ENCODE measurements at places on chromosomes 13 and 19.
A peak's percentile ranks its signal among the peaks of the same experiment; 100 is the strongest.

GRCh38 chr13:33692531-33692930 lies 125.4 kb upstream of the RFC3 start:
- no peak for DNase-seq

GRCh38 chr13:93222976-93223375 lies 3.6 kb upstream of the GPC6 start:
- DNase-seq = no peak

GRCh38 chr13:107764046-107764445 lies 451.3 kb downstream of the LIG4 start:
- no peak for DNase-seq

GRCh38 chr13:42055500-42056085 lies 7.1 kb downstream of the DGKH start:
- no peak for DNase-seq

- DNase-seq = no peak
These were observed 125.1 kb downstream of the SIPA1L3 start for GRCh38 chr19:38032151-38032550.

GRCh38 chr13:91078093-91078679 lies 269.3 kb upstream of the MIR17HG start:
- no peak for DNase-seq

- DNase-seq = peak; percentile 31
These were observed 37.6 kb downstream of the ARHGEF18 start for GRCh38 chr19:7386308-7386707.

DNA sequence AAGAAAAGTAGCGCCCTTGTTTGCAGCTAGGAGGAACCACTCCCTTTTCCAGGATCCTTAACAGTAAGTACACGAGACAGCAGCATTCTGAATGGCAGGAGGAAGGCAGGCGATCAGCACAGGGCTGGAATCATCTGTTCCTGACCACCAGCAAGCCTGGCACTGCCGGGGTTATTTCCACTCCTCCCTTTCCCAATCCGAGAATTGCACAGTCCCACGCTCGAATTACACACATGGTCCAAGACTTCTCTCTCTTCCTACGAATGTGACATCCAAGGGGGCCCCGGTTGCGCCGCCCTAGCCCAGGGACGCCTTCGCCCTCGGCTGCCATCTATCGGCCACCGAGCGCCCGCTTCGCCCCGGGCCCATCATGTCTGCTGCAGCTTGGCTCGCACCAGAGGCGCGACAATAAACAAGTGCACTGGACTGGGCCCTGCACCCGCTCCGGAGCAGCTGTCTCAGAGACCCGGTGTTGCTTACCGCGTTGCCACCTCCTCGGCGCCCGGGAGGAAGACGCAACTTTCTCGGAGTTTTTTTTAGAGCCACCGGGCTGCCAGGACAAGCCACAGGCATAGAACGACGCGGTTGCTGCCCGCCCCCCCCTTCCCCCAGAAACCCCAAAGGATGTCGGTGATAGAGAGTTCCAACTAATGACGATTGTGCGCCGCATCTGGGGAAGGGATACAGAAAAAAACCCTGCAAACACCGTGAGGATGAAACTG lies at the start of gene SLITRK5:
SLITRK5 (plus strand) TSS at position 341 of the 722 bp plus-strand sequence. CDS start 4,018 bp downstream, outside the sequence.
- peak; percentile 84 for DNase-seq

- no peak for DNase-seq
These were observed 451.0 kb upstream of the SLC10A2 start for GRCh38 chr13:103517066-103517767.

DNA sequence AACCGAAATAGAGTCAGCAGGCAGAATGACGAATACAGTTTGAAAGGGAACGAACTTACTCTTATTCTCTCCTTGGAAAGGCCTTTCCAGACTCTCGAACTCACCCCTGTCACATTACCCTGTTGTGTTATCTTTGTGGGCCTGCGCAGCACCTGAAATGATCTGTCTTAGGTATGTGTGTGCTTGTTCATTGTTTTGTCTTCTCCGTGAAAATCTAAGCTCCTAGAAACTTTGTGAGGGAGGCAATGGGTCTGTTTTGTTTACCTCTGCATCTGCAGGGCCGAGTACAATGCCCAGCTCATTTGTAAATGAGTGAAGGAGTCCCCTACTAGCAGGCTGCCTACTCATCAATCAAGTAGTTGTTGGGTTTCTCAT lies 19.6 kb downstream of the HMGB1 start:
- no peak for DNase-seq

DNA sequence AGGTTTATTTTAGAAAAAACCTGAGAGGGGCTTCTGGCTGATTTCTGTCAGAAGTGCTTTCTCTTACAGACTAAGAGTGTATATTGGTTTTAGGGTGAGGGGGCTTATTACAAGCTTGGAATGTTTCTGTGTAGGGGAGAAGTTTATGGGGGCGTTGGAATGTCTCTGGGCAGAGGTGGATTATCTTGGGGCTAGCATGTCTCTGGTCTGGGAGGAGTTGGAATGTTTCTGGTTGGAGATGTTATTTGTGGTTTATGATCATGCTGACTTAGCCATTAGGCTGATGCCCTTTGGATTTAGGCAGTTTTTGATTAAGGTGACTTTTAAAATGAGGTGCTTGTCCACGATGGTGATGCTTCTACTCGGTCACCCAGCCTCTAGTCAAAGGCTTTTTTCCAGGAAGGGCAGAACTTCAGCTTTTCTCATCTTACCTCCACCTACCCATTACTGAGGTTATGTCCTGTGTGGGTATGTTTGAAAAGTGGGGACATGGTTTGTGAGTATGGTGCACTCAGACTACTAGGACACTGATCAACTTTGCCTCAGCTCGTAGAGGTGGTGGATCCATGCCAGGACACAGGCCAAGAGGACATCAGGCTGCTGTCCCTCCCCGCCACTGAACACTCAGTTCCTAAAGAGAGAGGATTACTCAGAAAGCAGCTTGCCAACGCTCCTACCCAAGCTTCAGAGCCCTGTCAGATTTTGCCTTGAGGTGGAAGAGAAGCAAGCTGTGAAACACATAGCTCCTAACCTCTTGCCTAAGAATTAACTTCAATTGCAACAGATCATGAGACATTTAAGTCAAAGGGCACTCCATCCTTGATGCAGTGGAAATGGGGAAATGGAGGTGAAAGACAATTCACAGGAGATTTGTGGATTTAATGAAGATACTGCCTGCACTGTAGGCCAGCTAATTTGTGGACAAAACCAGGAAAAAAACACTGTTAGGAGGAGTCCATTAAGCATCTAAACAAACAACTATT lies 63.6 kb downstream of the ZNF44 start:
- no peak for DNase-seq

- no peak for DNase-seq
These were observed 21.0 kb downstream of the ITGBL1 start for GRCh38 chr13:101473458-101473857.

GRCh38 chr13:93625536-93625935 lies 398.9 kb downstream of the GPC6 start:
- no peak for DNase-seq

DNA sequence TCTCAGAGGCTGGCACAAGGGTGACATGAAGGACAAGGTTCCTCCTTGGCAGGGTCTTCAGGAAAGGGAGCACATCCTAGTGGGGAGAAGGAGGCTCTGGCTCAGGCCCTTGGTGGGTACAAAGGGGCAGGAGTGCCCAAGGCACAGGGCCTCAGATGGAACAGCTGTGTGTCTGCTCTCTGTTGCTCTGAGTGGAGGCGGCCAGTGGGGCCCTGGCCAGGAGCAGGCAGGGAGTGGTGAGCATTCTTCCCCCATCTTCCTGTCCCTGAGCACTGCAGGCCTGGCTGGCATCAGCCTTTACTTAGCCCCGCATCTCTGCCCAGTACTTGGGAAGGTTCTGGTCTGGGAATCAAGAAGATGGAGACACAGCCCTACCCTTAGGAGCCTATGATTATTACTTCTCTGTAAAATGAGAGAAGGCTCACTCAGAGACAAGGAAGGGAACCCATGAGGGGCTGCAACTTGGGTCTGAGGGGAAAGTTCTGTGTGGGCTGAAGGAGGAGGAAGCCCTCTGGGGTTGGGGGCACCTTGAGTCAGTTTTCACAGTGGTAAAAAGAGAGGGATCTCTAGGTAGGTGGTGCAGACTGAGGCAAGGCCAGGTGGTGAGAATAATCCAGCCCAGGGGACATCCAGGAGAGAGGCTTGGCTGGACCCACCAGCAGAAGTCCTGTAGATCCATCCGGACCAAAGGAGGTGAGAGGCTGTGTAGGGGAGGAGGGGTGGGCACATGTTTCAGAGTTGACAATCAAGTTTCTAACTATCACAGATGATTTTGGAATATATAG lies 173.5 kb downstream of the TSHZ3 start:
- no peak for DNase-seq

DNA sequence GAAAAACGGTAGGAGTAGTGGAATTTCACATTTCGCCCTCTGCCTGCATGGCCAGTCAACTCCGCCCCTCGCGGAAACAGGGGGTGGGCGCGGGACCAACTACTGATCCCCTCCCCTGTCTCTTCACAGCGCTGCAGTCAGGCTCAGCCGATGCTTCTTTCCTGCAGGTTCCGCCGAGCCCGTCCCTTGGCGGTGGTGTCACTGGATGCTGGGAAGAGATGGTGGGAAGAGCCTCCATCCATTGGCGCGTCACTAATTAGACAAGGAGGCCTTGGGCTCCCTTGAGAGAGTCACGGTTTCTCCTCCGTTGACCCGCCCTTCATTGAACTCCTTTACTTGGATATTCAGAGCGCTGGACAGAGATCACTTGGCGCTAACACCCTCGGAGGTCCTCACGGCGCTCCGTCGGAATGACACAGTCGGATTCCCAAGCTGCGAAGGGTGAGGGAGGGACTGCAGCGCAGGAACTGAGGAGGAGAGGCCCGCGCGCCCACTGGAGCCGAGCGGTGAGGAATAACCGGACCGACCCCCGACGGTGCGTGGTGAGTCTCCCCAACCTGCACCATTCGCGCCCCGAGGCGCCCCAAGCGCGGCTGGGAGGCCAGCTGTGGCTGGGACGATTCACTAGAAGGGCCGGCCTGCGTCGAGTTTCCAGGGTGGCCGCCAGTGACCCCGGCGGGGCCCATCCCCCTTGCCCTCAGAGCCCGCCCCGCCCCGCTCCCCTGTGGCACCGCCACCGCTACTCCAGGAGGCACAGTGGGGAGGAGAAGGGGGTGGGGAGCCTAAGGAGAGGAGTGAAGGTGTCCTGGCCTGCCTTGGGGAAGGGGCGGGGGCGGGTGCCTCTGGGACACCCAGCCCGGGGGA lies 11.2 kb upstream of the CEACAM21 start:
- DNase-seq = peak; percentile 46

GRCh38 chr19:12720851-12721655 lies 2.7 kb downstream of the TNPO2 start:
- peak; percentile 43 for DNase-seq

- no peak for DNase-seq
These were observed 11.8 kb downstream of the STK11 start for GRCh38 chr19:1217366-1217765.

DNA sequence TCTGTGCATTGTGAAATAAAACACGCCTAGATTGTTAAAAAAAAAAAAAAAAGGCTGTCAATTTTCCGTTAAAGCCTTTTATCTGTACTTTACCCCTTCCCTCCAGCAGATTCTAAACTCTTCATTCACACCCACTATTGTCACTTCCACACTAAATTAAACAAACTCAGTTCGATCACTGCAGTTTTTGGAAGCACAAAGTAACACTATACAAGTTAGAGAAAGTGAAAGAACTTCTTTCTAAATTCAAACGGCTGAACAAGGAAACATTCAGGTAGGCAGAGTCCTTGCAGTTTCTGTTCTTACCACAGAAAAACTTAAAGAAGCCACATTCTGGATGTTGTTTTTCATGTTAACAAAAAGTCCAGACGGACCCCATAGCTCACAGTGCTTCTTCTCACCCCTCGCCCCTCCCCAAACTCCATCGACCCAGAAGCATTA lies 27.5 kb upstream of the UBE2L5 start:
- no peak for DNase-seq

GRCh38 chr13:48504606-48505005 lies 28.3 kb downstream of the RCBTB2 start:
- DNase-seq = no peak

DNA sequence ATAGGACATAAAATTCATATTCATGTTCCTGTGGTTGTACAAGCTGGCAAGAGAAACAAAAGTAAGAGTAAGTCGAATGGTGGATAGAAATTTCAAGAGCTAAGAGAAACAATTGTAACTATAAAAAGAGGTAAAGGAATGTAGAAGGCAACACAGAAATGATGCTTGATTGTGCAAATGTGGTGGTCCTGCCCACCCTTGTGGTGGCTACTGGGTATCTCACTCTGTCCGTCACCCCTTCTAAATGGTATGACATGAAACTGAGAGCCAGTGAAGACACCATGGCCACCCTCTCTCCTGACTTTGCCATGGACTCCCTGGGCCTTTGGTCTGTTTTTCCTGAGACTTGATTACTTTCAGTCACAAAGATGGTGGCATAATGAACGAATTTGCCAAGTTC lies 925.9 kb upstream of the SLITRK6 start:
- no peak for DNase-seq

DNA sequence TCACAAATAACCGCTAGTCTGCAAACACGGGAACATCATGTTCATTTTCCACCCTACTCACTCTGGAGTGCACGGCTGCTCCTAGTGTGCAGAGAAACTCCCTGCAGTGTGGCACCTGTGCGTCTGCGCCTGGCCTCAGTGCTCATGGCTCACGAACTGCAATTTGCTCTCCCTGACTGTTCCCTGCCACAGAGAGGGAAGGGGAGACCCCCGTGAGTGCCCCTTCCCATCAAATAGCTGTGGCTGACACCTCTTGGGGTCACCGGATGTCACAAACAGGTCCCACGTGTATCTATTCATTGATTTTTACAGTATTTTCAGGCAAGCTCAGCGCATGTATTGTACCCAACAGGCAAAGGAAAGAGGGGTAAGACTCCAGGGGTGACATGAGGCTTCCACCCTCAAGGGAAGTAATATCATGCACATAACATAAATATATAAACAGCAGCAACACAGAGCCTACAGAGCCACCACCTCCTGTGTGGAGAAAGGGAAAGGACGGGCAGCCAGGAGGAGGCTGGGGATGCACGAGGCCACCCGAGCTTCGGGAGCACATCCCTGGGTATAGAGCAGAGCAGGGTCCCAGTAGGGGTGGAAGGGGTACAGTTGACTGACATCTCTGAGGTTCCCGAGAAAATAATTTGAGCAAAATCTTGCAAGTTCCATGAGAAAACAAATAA lies 140.3 kb upstream of the SOX1 start:
- DNase-seq = no peak

- DNase-seq = no peak
These were observed 5.6 kb upstream of the CLDN10 start for GRCh38 chr13:95546919-95547318.

GRCh38 chr13:108026680-108027410 lies 188.5 kb downstream of the LIG4 start:
- no peak for DNase-seq

GRCh38 chr19:17021328-17021727 lies 5.3 kb downstream of the CPAMD8 start:
- no peak for DNase-seq

DNA sequence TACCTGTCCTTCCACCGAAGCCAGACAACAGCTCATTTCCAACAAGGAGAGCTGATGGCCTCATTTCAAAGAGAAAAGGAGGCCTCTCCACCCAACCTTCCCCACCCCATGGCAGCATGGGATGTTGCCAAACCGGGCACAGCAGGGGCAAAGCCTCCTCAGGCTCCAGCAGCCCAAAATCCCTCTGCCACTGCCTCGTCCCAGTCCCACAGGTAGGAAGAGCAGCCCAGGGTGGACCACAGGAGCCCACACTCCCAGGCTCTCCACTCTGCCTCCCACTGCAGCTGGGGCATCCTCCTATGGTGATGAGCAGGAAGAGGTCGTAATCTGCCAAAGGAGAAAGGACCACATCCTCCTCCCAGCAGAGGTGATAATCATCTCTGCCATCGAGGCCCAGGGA lies 50.9 kb downstream of the PEPD start:
- no peak for DNase-seq

GRCh38 chr19:58401840-58402421 lies 6.5 kb downstream of the RNF225 start:
- no peak for DNase-seq
